ENCODE measurements at places on chromosomes 3 and 15.

DNA sequence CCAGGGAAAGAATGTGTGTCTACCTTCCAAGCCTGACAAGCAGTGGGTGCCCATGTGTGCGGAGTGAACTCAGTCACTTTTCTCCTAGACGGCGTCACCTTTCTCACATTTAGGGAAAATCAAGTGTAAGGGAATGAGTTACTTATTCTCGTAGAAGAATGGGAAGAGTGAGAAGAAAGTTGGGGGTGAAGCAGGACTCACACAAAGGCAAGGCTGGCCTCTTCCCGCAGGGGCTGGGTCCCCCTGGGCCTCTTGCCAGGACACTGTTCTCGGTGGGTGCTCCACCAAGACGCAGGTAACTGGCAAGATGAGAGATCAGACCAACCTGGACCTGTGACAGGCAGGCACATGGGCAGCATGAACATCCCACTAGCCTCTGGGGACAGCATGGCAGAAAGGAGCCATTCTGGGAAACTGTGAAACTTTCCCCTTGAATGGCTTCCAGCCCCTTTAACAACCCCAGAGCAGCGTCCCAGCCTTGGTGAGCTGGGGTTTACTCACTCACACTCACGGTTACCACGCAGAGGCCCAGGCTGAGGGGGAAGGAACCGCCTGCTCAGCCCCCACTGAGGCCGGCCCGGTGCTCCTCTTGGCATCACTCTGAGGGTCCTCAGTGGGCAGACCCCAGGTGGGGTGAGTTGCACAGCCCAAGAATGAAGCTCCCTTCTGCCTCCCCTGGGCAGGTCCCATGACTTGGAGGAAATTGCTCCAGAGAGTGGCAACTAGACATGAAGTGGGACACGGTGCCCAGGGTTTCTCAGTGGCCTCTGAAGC is 15.0 kb upstream of the SRP14 start:
- no peak for DNase-seq

DNA sequence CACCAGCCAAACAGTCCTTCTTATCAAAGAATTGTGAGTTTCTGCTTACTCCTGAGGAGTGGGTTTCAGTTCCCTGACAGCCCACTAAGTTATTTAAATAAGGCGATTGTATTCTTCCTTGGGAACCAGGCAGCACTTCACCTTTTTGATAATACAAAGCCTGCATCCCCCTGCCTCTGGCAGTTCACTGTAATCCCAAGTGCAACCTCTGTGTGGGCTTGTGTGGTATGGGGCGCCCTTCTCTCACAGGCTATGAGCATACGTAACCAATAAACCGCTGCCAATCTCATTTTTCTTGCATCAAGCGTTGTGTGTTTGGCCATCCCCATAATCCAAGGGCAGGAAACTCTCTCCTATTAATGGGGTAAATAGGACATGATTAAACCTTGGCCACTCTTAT is 1025.6 kb downstream of the NSUN3 start:
- no peak for DNase-seq

DNA sequence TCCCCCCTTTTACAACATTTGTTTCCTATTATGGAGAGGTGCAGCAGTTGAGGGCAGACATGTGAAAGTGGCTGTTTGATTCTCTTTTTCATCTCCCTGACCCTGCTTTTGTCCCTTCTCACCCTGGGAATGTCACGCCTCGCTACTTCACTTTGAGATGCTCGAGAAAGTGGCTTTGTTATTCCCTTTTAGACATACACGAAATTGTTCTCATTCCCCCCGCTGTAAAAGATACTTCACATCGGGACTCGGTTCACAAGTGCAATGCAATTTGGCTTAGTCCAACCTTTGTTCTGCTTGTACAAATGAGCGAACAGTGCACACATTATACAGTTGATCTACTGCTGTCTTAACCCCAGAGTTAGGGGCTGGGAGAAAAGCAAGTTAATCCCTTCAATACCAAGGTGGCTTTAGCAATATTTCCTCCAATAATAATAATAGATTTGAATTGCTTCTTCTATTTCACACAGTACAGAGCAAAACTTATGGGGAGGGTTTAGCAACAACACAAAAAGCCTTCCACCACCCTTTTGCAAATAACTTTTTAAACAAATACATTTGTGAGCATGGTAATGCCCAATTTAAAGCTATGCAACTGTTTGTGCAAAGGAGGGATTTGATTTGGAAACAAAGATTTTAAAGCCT is 5.7 kb upstream of the FOXB1 start:
- DNase-seq = no peak

DNA sequence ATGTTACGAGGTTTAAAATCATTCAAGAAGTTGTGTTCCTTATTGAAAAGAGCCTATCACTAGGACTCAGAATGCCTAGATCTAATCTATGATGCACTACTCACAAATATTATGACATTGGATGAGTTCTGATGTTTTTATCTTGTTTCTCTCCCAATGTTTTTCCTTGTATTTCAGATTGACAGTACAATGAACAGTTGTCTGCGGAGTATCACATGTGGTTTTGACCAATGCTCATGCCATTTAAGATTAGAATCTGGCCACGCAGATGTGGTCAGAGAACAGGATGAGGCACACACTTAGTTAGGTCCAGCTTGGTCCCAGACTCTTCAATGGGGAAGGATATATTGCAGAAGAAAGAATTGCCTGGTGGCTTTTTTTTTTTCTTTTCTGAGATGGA is 25.6 kb upstream of the CCDC50 start:
- no peak for DNase-seq

Measured in hypothalamus (tissue), 51 donors.